T-helper 2 cell (primary cell): ENCODE measurements at places on chromosomes 3 and 15.

- DNase-seq, result no peak
These were observed 38.6 kb downstream of the PIK3R4 start for GRCh38 chr3:130707902-130708601.

DNA sequence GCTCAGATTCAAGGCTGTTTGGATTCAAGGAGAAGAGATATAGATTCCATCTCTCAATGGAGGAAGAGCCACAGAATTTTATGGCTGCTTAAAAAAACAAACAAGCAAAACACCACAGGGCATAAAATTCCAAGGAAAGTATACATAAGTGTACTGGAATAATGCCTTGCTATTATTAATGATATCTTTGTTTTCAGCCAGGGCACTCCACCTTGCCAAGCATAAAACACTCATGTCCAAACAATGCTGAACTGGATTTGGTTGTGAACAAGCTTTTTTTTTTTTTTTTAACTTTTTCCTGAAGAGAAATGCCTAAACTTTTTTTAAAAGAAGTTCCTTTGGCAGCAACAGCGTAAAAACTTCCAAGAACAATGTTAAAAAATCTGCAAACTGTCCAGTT, 4.8 kb upstream of the CLSTN2 start:
- DNase-seq, result no peak

- DNase-seq, result no peak
These were observed 70.5 kb downstream of the SIDT1 start for GRCh38 chr3:113602836-113603235.

- no peak for DNase-seq
These were observed 61.7 kb upstream of the VGLL3 start for GRCh38 chr3:87052499-87053260.

DNA sequence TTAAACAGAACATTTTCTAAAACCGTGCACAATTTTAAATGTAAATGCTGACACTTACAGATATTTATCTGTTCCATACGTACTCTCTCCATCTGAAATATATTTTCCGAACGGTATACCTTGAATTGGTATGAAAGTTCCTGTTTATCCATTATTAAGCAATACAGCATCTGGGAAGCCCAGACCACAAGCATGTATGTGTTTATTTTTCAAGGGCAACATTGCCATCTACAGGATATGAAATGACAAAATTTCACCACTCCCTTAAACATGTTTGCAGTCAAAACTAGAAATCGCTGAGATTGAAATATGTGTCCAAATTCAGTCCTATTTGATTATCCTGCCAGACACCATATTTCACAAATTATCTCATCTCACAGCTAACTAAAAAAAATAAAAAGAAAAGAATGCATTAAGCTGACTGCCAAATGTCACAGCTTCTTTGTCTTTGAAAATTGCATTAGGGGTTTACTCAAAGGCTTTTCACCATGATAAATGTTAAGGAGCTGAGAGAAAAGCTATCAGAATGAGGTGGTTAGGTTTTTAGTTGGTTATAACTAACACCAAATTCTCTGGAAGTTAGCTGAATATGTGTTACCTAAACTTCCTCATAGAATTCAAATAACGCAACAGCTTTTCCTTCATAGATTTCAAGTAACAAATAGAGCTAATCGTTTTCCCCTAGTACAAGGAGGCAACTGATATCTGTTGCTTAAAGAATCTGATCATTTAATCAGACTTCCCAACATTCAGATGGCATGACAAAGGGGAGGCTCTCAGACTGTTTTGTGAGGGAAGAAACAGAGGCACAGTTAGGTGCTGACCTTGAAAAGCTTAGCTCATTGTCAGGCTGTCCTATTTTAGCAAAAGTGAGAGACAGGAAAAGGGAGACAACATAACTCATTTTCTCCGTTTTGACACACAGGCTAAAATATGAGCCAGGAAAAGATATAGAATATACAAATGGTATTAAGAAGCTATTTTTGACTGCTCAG, 533.1 kb downstream of the TBL1XR1 start:
- no peak for DNase-seq

DNA sequence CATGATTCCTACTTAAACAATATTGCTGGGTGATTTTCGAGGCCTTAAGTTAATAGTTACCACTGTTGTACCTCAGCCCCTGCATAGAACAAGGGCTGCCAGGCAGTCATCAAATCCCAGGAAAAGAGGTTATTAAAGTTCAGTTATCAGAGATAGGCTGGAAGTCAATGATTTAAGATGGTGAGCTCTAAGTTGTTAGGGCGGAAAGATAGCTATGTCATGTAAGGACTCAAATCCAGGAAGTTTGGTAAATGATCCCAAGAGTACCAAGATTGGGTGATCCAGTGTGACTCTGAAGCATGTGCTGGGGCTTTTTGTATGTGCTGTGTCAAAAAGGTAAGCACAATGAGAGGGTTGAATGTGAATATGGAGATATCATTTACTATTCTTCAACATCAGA, 287.9 kb downstream of the NLGN1 start:
- DNase-seq, result no peak
